ENCODE measurements at places on chromosomes 11 and 22.

DNA sequence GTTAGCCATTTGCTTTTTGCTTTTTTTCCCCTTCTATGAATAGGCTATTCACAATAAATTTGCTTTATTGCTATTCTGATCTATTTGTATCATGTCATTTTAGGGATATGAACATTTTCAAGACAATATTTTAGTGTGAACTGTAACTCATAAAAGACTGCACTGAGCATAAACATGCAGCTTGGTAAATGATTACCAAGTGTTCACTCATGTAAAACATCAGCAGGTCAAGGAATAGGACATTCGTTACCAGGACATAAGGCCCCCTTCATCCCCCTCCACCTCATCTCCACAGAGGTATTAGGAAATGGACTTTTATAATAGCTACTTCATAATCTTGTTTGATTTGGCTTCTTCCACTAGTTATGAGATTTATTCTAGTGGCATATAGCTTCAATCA, 12.4 kb downstream of the NLRP14 start:
- DNase-seq = no peak

DNA sequence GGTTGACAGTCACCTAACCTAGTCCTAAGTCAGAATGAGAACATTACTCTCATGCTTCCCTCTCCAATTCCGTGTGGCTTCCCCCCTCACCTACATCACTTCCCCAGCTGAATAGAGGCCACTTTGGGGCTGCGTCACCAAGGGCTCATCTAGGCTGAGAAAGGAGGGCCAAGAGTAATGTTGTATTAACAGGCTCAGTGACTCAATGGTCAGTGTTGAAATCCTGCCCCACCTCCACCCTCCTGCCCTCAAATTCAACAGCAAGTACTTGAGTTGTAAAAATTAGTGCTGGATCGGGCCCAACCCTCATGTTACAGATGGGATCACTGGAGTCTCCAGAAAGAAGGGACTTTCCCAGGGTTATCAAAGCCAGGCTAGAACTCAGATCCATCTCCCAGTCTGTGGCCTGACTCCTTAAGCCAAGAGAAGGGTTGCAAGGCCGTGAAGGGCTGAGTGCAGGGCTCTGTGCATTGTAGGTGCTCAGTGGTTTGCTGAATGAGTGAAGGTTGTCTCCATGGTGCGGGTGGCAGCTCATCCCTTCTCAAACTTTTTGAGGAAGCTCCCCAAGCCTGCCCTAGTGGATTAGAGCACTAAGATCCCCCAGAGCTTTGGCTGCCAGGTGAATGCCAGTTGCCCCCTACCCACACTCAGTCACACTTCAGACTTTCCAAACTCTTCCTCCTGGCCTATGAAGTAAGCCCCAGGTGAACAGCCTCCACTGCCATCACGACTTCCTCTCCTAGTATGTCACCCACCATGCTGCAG, 3.2 kb downstream of the DGAT2 start:
- DNase-seq = no peak

DNA sequence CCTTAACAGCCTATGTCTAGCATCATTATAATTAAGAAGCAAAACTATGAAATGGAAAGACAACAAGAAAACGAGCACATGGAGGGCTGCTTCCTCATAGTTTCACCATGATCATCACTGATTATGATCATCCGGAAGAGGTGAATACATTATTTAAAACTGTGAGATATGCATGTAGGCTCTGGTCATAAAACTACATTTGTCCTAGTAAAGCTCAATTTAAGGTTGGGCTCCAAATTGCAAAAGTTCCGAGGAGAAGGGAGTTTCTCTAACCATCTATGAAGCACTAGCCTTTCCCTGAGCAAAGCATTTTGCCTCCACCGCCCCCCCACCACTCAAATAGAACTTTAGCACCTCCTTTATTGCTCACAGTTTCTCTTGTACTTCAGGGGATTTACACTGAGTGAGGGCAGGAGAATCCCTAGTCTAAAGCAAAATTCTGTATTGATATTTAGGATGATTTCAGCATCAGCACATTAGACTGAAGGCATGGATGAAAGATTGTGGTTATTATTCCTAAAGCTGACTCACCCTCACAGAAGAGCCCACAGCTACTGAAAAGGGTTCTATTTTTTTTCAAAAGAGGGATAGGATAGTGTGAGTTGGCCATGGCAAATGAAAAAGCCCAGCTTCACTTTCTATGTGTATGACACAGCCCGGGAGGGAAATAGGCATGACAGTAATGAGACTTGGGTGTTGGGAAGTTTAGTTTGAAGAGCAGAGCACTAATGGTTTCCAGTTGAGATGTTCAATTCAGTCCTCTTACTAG, 203.4 kb downstream of the CADM1 start:
- DNase-seq = no peak

DNA sequence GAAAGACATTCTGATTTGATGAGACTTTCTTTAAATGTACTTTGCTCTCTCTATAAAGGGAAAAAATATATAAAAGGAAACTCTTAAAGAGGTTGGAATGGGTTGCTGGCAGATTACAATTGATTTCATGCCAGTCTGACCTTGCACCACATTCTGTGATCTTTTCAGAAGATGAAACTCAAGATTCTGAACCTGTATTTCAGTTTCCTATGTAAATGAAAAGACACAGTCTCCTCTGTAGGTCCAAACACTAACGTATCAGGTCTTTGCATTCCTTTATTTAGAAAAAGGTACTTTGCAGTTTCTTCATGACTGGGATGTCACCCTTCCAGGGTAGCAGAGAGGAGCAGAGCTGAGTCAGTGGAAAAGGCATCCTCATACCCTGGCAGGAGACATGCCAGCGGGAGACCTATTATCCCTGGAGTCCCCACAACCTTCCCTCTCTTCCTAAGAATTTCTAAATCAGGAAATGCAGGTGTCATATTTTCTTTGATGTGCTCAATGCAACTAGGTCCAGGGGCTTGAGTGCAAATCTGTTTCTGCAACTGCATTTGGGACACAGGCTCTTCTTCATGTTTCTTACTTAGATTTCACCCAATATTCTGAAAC, 282.6 kb downstream of the CADM1 start:
- no peak for DNase-seq

DNA sequence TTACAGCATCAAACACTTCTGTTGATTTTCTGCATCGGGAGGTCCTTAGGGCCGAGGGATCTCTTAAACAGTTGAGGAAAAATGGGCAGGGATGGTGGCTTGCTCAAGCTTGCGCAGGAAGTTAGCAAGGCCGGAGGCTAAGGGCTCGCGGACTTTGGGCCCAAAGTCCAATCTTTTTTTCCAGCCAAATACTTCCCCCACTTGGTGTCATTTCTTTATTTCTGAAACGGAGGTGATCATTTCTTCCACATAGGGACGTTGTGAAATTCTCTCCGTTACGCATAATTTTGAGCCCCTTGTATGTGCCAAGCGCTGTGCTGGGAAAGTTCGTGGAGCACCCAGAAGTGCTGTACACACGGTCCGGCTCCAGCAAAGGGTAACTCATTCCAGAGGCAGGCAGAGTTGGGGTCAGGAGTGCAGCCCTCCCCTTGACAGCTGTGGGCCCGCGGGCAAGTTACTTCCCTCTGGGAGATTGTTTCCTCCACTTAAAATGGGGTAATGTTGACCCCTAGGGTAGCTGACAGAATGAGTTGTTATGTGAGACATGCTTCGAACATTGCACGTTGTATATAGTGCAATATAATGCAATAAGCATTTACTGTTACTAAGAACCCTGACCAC, 809 bp downstream of the MIEF1 start:
- no peak for DNase-seq

DNA sequence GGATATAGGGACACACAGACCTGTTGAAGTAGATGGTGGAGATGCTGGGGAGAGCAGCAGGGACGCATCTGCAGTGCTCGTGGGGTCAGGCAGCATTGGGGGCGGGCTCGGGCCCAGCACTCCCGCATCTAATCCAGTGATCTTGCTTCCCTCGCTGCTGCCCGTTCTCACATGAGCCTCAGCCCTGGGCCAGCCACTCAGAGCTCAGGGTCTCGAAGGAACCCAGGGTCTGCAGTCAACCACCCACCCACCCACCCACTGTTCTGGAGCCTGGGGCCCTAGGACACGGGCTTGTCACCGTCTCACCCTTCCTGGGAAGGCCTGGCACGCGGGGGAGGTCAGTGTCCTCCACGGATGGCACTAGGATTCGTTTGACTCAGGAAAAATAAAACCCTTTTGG, 406.0 kb downstream of the TBC1D22A start:
- DNase-seq = no peak

DNA sequence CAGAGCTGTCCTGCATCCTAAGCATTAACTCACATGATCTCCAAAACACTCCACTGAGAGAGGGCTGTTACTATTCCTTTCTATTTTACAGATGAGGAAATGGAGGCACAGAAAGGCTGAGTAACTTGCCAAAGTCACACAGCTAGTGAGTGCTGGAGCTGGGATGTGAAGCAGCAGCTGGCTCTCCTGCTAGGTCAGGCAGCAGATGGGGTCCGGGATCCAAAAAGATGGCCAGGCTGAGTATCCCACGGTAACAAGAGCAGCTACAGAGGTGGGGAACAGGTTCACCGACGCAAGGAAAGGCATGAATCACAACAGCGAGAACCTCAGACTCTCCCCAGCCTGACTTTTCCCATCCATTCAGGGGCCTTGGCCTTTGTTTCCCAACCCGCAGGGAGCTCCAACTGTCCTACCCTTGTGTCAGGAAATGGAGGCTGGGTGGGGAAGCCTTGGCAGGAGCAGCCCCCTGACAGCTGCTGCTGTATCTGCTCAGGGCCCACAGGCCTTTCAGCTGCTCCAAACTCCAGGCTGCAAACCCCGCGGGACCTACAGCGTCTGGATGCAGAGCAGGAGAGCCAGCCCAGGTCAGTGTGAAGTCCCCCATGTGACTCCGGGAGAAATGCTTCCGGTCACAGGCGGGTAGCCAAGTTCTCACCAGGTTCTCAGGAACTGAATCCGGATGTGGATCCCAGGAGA, 29.5 kb downstream of the DKK3 start:
- DNase-seq = peak; percentile 67

GRCh38 chr11:64854534-64855502, 10.4 kb upstream of the CDC42BPG start:
- DNase-seq = no peak

DNA sequence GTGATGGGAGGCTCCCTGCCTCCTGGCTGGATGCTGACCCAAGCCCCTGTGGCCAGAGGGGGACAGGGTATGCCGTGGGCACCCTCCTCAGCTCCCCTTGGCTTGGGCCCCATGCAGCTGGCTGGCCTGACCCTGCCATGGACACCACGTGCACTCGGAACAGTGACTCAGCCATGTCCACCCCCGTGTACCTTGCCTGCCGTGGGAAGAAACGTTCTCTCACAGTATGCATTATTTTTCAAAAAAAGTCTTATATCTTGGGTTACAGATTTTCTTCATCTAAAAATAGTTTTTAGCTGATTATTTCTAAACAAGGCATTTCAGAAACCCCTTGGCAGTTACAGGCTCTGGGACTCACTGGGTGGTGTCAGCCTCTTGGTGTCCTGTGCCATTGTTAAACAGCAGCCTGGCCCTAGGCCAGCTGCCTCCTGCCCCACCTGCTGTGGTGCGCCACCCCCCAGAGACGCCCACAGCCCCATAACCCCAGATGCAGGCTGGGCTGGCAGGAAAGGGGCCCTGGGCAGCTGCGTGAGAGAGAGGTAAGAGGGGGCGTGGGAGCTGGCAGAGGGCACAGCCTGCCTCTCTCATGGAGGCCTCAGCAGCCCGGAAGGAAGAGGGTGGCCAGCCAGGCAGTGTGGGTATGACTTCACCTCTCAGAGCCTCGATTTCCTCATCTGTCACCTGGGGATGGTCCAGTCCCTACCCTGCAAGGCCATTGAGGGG, 99.8 kb downstream of the MORC2 start:
- peak; percentile 54 for DNase-seq

- DNase-seq = no peak
Measured at GRCh38 chr22:38865201-38866023, 6.6 kb downstream of the CBX6 start.

DNA sequence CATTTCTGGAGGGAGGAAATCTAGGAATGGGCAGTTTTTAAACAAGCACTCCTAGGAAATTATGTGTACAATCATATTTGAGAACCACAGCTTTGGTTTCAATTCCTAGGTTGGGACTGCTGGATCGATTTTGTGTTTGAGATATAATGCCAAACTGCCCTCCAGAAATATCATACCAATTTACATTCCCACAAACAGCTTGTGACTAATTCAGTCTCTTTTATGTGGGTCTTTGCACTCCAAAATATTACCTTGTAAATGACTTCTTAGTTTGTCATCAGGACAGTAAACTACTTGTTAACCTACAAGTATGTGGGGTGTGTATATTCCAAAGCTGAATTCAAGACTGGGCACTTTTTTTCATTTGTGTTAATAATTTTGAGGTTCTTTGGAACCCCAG, 9.8 kb upstream of the BARX2 start:
- DNase-seq = no peak

GRCh38 chr22:49136041-49136815, 691.4 kb downstream of the BRD1 start:
- no peak for DNase-seq

DNA sequence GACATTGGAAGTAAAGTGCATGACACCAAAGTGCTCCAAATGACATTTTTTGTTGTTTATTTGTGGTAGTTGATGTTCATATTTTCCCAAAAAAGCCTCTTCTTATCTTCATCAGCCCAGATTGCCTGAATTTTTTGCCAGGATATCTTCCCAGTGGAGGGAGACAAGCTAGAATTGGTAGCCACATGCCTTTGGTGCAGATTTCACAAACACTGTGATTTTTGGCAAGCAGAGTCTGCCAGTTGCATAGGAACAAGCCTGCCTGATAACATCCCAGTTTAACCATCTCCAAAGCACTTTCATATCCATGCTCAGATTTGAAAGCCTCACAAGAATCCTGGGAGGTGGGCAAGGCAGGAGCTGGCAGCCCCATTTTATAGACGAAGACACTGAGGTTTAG, 102.3 kb upstream of the SYT13 start:
- no peak for DNase-seq

DNA sequence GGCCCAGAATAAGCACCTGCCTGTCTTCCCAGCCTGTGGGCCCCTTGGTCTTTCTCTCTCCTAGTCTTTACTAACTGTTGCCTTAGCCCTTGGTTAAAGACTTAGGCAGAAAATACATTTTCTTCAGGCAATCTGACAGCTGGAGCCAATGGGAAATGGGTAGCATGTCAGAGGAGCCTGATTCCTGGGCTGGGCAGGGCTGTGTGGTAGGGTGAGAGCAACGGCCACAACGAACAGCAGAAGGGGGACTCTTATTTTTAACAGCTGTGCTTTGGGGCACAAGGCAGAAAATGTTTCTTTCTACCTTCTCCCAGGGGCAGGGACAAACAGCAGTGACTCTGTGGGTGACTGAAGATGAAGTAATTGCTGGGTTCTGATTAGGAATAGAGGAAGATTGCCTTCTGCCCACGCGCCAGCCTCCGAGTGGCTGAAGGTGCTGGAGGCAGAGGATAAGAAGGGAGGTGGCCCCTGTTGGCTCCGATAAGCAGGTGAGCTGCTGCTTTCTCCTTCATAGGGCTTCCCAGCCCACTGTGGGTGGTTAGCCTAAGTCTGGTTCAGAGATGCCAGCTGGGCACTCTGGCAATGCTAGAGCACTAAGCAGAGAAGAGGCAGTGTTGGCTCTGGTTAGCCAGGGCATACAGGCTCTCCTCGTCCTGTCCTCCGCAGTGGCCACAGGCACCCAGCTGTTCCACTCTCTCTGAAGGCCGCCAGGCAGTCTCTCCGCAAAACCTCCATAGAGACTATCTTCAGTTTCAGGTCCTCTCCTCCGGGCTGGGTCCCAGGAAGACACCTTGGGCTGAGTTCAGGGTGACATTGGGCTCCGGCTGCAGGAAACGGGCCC, 1.5 kb downstream of the YPEL4 start:
- DNase-seq = no peak
